ENCODE measurements at places on chromosomes 1 and 21. TPM values are rescaled to one million over a fixed set of nuclear protein-coding genes. Genes with fewer than 3 reads are reported as not detected.

Gene GUCA2A
- total RNA-seq: not detected

Gene AUNIP
- total RNA-seq: not detected

Gene PWP2
- total RNA-seq: 6.6 TPM

Gene LAMC2
- not detected for total RNA-seq

Gene AIRE
- not detected for total RNA-seq

Gene SYDE2
- total RNA-seq: 2.3 TPM

Gene OR14K1
- not detected for total RNA-seq

Gene CHD1L
- total RNA-seq: 39.8 TPM

Gene OR2T33
- not detected for total RNA-seq

Gene FCRL5
- 81.6 TPM for total RNA-seq

Gene MR1
- total RNA-seq: 35.6 TPM

Gene MROH7
- 1.6 TPM for total RNA-seq

Gene CYP4A11
- not detected for total RNA-seq

Data from spleen (tissue), 13 donors.